Dermis blood vessel endothelial cell (primary cell): ENCODE measurements at places on chromosomes 5 and 9. TPM values are rescaled to one million over a fixed set of nuclear protein-coding genes. Genes with fewer than 3 reads are reported as not detected.

WDR38 gene
- total RNA-seq, result not detected in 2 replicates

PLAC8L1 gene
- total RNA-seq, result not detected in 2 replicates

POLR3G gene
- 4.9 and 12.3 TPM in 2 replicates for total RNA-seq

C5orf34 gene
- total RNA-seq, result 2.4 and 4.7 TPM in 2 replicates

CTSV gene
- under 0.01 and 2.1 TPM in 2 replicates for total RNA-seq

DRD1 gene
- total RNA-seq, result not detected in 2 replicates

CER1 gene
- not detected in 2 replicates for total RNA-seq

GCNT4 gene
- 0.19 and 0.34 TPM in 2 replicates for total RNA-seq

GTF2H2 gene
- 6.5 and 14.8 TPM in 2 replicates for total RNA-seq

SLC36A3 gene
- total RNA-seq, result not detected in 2 replicates

LCN1 gene
- total RNA-seq, result not detected in 2 replicates

CHD1 gene
- total RNA-seq, result 74.4 and 104 TPM in 2 replicates

FCHSD1 gene
- total RNA-seq, result 20.9 and 24.0 TPM in 2 replicates

PNPLA7 gene
- total RNA-seq, result 0.42 and 1.7 TPM in 2 replicates

SPINK7 gene
- not detected in 2 replicates for total RNA-seq
